Glomerular endothelial cell (primary cell): ENCODE measurements at places on chromosomes 3 and 15.

DNA sequence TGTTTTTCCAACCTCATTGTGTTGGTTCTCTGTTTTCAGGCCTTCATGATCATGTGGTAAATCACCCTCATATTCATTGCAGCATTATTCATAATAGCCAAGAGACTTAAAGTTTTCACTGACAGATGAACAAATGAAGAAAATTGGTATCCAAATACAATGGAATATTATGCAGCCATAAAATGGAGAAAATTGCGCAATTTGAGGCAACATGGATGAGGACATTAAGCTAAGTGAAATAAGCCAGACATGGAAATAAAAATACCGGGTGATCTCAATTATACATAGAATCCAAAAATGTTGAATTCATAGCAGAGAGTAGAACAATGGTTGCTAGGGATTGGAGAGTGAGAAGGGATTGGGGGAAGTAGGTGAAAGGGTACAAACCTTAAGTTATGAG is 491.9 kb upstream of the KCNMB2 start:
- DNase-seq, result no peak

- no peak for DNase-seq
Observed at GRCh38 chr3:160982491-160982890, 122.7 kb downstream of the B3GALNT1 start.

GRCh38 chr3:56813653-56813960 is 11.9 kb upstream of the ARHGEF3 start:
- no peak for DNase-seq

- no peak for DNase-seq
Observed at GRCh38 chr3:182438398-182438797, 354.9 kb upstream of the ATP11B start.

GRCh38 chr3:169128579-169128978 is 534.9 kb downstream of the MECOM start:
- DNase-seq, result no peak

GRCh38 chr15:49023354-49023753 is 22.9 kb downstream of the SECISBP2L start:
- no peak for DNase-seq
